ENCODE measurements at places on chromosomes 6 and 20. TPM values are rescaled to one million over a fixed set of nuclear protein-coding genes. Genes with fewer than 3 reads are reported as not detected.
A peak's percentile ranks its signal among the peaks of the same experiment; 100 is the strongest.

DACT2 gene
- total RNA-seq, result not detected

ACSS2 gene
- 38.9 TPM for total RNA-seq

IRAK1BP1 gene
- 1.3 TPM for total RNA-seq

CST5 gene
- total RNA-seq, result 0.26 TPM

TMC2 gene
- not detected for total RNA-seq

GRCh38 chr6:112443179-112444065 lies 96.3 kb downstream of the RFPL4B start:
- no peak for DNase-seq

- no peak for DNase-seq
Measured at GRCh38 chr6:145544514-145544913, 190.8 kb downstream of the EPM2A start.

- peak; percentile 20 for DNase-seq
Measured at GRCh38 chr6:128519132-128519930, 1.1 kb downstream of the PTPRK start.

- DNase-seq, result no peak
Measured at GRCh38 chr6:79784395-79784753, 153.2 kb downstream of the SH3BGRL2 start.

- no peak for DNase-seq
Measured at GRCh38 chr20:25081065-25081729, 744 bp downstream of the VSX1 start.

DNA sequence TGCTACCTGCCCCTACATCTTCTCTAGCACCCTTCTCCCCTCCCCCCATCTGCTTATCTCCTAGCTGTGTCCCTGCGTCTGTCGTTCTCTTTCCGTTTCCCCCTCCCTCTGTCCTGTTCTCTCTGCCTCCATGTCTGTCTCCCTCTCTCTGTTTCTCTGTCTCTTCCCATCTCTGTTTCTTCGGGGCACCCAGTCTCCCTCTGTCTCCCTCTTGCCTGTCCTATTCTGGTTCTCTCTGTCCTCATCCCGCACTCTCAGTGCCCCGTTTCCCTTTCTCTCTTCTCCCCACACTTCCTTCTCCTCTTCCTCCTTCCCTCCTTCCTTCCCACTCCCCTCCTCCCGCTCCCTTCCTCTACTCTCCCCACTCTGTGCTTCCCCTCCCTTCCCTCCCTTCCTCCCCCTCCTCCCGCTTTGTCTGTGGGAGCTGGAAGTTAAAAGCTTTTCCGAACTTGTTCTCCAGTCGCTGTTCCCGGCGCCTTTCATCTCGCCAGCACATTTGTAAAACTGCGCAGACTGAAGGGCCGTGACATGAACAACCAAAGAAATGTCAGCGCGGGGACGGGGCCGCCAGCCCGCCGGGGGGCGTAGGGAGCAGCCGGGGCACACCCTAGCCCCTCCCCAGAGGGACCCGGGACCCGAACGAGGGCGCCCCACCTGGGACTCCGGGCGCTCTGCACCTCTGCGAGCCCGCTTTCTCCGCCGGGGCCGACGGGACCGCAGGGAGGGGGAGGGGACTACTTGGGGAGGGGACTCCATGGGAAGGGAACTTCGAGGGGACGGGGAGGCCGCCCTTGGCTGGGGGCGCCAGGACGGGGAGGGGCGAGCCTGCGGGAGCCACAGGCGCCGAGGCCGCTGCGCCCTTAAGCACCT lies 4.0 kb upstream of the CDH22 start:
- no peak for DNase-seq

DNA sequence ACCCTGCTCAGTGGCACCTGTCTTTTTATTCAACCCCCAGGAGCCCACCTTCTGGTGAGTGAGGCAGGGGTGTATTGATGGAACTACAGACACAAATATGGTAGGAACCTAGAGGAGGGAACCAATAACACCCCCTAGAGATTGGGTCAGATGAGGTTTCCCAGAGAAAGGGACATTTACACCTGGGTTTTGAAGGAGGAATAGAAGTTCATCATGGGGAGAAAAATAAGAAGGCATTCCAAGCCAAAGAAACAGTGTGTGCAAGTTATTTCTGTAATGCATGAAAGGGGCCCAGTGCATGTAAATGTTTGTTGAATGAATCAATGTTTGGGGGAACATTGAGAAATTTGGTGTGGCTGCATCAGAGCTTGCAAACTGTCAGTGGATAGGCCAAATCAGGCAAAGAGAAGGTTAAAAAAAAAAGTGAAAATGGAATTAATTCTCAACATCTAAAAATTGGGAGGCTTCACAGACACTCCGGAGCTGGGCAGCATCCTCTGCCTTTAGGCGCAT lies 11.1 kb upstream of the KIAA1755 start:
- DNase-seq, result no peak

GRCh38 chr6:42137194-42137753 lies 5.1 kb downstream of the C6orf132 start:
- DNase-seq, result no peak

DNA sequence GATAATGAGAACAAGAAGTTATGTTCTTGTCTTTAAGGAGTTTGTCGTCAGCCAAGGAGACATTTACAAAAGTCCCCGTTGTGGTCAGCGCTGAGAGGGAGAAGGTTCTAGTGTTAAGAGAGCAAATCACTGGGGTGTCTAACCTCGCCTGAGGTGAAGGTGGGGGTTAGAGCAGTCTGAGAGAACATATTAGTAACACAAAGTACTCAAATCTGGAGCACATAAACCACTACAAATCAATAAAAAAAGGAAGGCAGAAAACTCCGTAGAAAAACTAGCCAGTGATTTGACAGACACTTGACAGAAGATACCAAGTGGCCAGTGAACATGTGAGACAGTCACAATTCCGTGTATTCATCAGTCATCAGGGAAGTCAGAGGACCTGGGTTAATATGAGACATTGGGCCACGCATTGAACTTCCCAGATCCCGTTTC lies 45.4 kb downstream of the CDS2 start:
- no peak for DNase-seq

DNA sequence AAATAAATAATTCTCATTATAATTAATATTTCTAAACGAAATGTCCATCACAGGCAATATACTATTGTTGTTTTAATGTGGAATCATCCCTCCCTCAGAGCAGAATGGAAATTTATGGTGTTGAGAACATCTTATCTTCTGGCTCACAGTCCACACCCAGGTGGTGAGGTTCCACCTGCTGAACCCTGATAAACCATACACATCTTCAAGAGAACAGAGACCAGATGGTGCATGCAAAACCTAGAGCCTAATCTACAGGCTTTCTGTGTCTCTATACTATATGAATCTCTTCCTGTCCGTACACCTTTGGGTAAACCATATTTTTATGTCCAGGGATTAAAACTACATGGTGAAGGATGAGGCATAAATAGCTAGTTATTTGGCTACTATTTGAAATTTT lies 52.3 kb upstream of the UFL1 start:
- no peak for DNase-seq

- DNase-seq, result peak; percentile 22
Measured at GRCh38 chr6:156832231-156832647, 55.1 kb downstream of the ARID1B start.

GRCh38 chr6:7087491-7087979 lies 20.2 kb upstream of the RREB1 start:
- no peak for DNase-seq

Data from SK-MEL-5 (cell line).